ENCODE measurements at places on chromosomes 11 and 22.
A peak's percentile ranks its signal among the peaks of the same experiment; 100 is the strongest.

DNA sequence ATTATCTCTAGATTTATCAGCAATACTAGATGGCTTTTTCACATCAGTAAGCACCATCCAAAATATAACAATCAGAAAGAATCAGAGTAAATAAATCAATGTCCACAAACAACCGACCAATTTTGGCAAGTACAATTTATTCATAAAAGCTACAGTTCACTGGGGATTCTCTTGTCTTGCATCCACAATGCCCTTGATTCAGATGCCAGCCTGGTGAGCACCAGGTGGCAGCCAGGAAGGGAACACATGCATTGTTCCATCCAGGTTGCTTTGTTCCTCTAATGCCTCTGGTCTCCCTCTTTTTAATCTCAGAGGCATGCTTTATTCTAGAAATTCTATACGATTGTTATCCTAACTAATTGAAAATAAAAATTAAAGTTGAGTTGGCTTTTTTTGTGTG is 242.1 kb upstream of the KIRREL3 start:
- no peaks in the 10 kb centered on the region for H3K36me3 ChIP-seq
- no peak overlapping the region for H3K4me3 ChIP-seq
- no peaks in the 10 kb centered on the region for H3K4me1 ChIP-seq
- no peak overlapping the region for H3K27ac ChIP-seq
- no peak for DNase-seq

GRCh38 chr22:47180796-47181195 is 418.3 kb downstream of the TBC1D22A start:
- H3K4me1 ChIP-seq: no peaks in the 10 kb centered on the region
- no peak overlapping the region for H3K27ac ChIP-seq
- no peak for DNase-seq
- no peaks in the 10 kb centered on the region for H3K36me3 ChIP-seq
- no peak overlapping the region for H3K4me3 ChIP-seq

DNA sequence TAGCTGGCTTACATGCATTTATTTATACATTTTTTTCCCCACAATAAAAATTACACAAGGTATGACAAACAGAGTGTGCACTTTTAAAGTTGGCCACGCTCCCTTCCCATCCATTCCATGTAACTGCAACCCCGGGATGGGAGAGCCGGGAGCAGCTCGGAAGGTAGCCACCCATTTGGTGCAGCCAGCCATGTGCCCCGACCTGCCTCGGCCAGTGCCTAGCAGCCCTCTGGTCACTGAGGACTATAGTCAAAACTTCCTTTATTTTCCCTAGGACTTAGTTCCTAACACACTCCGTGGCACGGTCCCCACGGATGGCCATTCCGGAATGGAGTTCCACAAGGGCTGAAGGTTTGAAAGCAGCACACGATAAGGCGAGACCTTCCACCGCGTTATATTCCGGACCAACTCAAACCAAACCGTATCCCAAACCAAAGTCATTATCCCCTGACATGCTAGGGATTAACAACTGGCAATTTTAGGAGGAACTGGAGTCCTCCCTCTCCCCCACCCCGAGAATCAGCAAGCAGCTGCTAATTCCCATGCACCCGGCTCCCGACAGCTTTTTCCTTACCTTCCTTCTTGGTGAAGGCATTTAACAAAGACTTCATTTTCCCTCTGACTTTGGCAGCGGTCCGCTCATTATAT is 426.4 kb downstream of the SHANK2 start:
- no peaks in the 10 kb centered on the region for H3K36me3 ChIP-seq
- peak overlapping the region; percentile 9 for H3K4me3 ChIP-seq
- DNase-seq: no peak
- H3K27ac ChIP-seq: no peak overlapping the region
- H3K27me3 ChIP-seq: no peaks in the 10 kb centered on the region

DNA sequence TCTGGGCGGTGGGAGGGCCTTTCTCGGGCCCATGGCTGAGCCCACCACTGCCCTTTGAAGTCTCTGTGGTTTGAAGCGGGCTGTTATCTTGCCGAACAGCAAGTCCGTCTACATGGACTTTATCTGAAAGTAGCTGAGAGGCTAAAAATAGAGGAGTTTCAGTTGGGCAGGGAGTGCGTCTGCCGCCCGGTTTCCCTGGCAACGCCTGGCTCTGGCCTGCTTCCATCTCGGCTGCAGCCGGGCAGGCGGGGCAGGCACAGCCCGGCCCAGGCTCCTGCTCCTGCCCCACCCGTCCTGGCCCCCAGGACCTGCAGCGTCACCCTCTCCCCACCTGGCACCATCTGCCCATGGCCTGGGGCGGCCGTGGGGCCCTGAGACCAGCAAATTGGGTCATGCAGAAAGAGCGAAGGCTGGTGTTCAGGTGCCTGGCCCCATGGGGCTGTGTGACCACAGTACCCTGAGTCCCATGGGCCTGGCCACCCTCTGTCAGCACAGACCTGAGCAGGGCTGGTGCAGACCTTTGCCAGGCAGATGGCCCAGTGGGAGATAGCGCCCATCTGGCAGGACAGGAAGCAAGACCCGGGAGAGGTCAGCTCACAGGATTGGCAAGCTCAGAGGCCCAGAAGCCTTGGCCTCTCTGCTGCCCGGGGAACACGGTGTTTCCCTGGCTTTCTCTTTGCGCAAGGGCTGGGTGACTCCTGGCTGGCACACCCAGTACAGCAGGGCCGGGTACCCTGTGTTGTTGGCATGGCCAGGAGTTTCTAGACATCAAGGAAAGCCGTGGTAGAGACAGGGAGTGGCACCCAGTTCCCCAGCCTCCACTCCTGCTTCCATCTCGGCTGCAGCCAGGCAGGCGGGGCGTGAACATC is 79.1 kb upstream of the KCNQ1OT1 start:
- no peaks in the 10 kb centered on the region for H3K36me3 ChIP-seq
- no peaks in the 10 kb centered on the region for H3K27me3 ChIP-seq
- peaks cover 37% of the 10 kb centered on the region for H3K4me1 ChIP-seq
- peak overlapping the region; percentile 82 for H3K27ac ChIP-seq
- DNase-seq: peak; percentile 90
- H3K4me3 ChIP-seq: peak overlapping the region; percentile 8

DNA sequence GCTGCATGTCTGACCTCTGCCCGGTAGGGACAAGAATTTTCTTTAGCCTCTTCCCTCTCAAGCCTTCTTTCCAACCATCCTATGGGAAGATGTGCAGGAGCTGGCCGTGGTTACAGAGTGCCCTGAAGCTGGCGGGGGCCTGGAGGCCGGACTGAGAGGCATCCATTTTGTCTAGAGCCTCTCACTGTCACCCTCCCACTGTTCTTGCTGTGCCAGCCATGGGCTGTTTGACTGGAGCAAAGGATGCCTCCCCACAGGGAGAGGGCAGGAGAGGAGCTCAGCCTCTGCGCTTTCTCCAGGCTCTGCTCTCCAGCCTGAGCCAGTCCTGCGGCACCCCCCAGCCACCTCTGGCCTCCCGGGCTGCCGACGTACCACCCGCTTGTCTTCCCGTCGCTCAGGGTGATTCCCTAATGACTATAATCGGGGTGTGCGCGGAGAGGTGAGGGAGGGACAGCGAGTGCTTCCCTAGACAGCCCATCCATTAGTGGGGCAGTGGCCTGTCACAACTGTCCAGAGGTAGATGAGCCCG is 123.8 kb downstream of the NECTIN1 start:
- H3K27ac ChIP-seq: no peak overlapping the region
- no peak for DNase-seq
- H3K4me1 ChIP-seq: no peaks in the 10 kb centered on the region
- H3K4me3 ChIP-seq: no peak overlapping the region
- H3K36me3 ChIP-seq: no peaks in the 10 kb centered on the region

GRCh38 chr11:126398296-126398695 is 42.8 kb downstream of the ST3GAL4 start:
- H3K4me1 ChIP-seq: peaks cover 24% of the 10 kb centered on the region
- H3K4me3 ChIP-seq: no peak overlapping the region
- no peaks in the 10 kb centered on the region for H3K27me3 ChIP-seq
- H3K27ac ChIP-seq: no peak overlapping the region
- no peak for DNase-seq

DNA sequence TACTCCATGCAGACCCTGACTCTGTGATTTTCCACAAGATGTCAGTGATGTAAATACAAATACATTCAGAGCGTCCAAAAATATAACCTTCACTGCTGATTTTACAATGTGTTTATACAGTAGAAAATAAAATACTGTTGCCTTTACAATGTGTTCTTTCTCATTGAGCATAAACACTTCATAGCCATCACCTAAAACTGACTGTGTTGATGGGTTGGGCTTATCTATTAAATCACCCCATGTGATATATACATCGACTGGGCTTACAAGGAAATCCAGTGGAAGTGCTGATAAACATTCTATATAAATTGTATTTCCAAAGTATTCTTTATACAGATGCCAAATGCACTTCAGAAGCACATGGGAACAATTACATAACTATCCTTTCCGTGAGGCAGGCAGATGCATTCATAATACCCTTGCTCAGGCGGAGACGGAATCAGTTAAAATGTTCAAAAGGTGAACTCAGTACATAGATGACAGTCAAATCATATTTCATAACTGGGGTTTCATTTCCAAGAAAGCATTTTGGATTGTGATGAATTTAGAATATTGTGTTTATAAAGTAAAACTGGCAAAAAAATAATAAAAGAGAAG is 27.7 kb downstream of the DDI1 start:
- no peaks in the 10 kb centered on the region for H3K27me3 ChIP-seq
- no peaks in the 10 kb centered on the region for H3K36me3 ChIP-seq
- peaks cover 11% of the 10 kb centered on the region for H3K4me1 ChIP-seq
- H3K27ac ChIP-seq: no peak overlapping the region
- no peak for DNase-seq

DNA sequence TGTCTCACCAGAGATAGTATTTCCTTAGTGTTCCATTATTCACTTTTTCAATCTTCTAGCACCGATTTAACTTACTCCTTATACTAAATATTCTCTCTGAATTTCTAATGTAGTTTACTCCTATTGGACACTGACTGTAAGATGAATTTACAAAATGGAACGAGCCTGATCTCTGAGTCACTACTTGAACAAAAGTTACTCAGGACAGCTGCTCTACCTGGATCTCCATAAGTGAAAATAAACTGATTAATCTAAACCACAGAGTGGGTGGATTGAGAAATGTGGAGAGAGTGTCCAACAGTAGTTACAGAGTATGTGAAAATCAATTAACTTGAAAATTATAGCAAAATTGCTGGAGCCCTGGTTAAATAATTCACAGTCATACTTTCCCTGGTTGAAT is 141.7 kb upstream of the CHORDC1 start:
- H3K4me3 ChIP-seq: no peak overlapping the region
- H3K27me3 ChIP-seq: no peaks in the 10 kb centered on the region
- H3K4me1 ChIP-seq: no peaks in the 10 kb centered on the region
- no peak for DNase-seq

DNA sequence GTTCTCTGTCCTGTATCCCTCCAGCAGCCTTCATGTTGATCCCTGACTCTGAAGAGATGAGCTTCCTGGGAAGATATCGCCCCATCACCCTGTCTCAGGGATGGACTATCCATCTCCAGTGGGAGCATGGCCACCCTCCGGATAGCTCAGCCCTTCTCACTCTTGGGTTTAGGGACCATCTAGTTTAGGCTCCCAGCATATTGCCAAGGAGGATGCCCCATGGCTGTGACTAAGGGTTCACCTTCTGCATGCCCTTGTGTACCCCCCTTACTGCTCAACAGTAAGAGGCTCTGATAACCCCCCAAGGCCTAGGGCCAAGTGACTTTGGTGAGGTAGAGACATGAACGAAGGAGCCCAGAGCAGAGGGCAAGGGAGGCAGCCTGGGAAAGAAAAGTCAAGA is 1.3 kb downstream of the TMPRSS13 start:
- H3K4me3 ChIP-seq: no peak overlapping the region
- DNase-seq: no peak
- no peaks in the 10 kb centered on the region for H3K36me3 ChIP-seq
- no peaks in the 10 kb centered on the region for H3K27me3 ChIP-seq
- H3K4me1 ChIP-seq: peaks cover 8% of the 10 kb centered on the region

- H3K27me3 ChIP-seq: no peaks in the 10 kb centered on the region
- DNase-seq: no peak
- H3K4me1 ChIP-seq: no peaks in the 10 kb centered on the region
- H3K36me3 ChIP-seq: no peaks in the 10 kb centered on the region
- no peak overlapping the region for H3K4me3 ChIP-seq
Observed at GRCh38 chr22:43275545-43276317, 67.4 kb downstream of the SCUBE1 start.

DNA sequence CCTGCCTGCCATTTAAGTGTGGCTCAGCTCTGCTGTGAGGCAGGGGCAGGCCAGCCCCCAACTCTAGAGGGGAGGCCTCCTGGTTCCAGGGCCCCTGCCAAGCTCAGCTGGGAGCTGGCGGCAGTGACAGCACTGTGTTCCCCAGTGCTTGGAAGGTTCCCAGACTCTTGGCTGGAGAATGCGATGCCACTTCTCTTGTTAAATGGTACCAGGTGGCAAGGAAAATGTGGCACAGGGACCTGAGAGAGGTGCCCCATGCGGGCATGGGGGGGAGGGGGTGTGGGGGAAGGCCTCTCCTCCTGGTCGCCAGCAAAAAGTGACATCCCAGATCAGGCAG is 8.4 kb upstream of the TNFRSF13C start:
- H3K27ac ChIP-seq: no peak overlapping the region
- H3K4me1 ChIP-seq: no peaks in the 10 kb centered on the region
- no peak for DNase-seq
- no peaks in the 10 kb centered on the region for H3K36me3 ChIP-seq
- H3K27me3 ChIP-seq: no peaks in the 10 kb centered on the region

GRCh38 chr11:69152733-69153421 is 2.9 kb upstream of the SMIM38 start:
- peaks cover 22% of the 10 kb centered on the region for H3K4me1 ChIP-seq
- H3K4me3 ChIP-seq: no peak overlapping the region
- H3K27ac ChIP-seq: no peak overlapping the region
- no peak for DNase-seq
- no peaks in the 10 kb centered on the region for H3K27me3 ChIP-seq

- H3K27ac ChIP-seq: no peak overlapping the region
- H3K4me3 ChIP-seq: no peak overlapping the region
- no peak for DNase-seq
- no peaks in the 10 kb centered on the region for H3K4me1 ChIP-seq
Observed at GRCh38 chr11:15157181-15157580, 42.5 kb downstream of the INSC start.

DNA sequence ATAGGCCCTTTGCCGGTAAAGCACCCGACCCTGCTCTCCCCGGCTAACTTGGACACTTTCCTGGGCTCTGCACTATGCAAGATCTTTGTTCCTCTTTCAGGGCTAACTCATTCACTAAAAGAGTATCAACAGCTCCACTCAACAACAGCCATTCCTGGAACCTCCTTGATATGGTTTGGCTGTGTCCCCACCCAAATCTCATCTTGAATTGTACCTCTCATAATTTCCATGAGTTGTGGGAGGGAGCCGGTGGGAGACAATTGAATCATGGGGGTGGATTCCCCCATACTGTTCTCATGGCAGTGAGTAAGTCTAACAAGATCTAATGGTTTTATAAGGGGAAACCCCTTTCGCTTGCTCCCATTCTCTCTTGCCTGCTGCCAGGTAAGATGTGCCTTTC is 330.0 kb downstream of the TENM4 start:
- no peak overlapping the region for H3K4me3 ChIP-seq
- DNase-seq: no peak
- H3K4me1 ChIP-seq: no peaks in the 10 kb centered on the region
- H3K27me3 ChIP-seq: no peaks in the 10 kb centered on the region

DNA sequence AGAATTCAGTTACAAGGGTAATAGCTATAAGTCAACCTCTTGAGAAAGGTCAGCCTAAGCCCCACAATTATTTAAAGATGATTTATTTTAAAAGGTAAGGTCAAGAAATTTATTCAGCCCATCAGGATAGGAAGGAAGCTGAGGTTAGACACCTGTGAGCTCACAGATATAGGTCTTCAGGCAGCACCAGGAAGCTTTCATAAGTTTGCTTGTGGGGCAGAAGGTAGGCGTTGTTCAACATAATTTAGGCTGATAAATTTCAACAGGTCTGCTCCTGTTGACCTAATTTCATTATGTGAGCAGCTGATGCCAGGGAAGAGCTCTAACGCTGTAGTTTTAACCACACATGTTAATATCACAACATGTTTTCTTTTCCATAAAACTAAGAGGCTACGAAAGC is 118.1 kb upstream of the APOA1 start:
- DNase-seq: no peak
- no peaks in the 10 kb centered on the region for H3K36me3 ChIP-seq
- no peak overlapping the region for H3K4me3 ChIP-seq
- no peaks in the 10 kb centered on the region for H3K27me3 ChIP-seq
